ENCODE measurements at places on chromosomes 1 and 21. TPM values are rescaled to one million over a fixed set of nuclear protein-coding genes. Genes with fewer than 3 reads are reported as not detected.

The FAM131C gene
- 3.0 TPM for total RNA-seq

The MAP3K6 gene
- 53.1 TPM for total RNA-seq

GRCh38 chr1:198254948-198255347, 98.2 kb downstream of the NEK7 start:
- no peak for DNase-seq

DNA sequence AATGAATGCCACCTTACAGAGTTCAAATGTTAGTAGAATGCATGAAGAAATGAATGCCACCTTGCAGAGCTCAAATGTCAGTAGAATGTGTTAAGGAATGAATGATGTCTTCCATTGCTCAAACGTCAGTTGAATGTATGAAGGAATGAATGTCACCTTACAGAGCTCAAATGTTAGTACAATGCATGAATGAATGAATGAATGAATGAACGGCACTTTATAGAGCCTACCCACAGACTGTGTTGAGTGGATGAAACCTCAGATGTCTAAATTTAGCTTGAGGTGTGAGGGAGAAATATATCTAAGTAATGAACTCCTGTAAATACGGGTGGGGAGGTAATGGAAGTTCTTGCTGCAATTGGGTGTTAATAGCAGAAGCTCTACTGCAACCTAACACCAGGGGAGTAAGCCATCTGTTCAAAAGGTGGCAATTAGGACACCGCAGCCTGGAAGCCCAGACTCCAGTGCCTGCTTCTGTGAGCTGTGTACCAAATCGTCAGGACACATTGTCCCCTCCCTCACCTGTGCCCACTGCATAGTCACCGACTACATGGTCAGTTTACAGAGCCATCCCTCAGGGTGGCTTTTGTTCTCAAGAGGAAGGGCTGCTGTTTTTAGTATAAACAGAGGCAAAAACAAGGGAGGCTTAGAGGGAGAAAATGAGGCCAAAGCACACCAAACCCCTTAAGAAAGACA, 26.7 kb downstream of the SUSD4 start:
- no peak for DNase-seq

- DNase-seq: no peak
Observed at GRCh38 chr1:81030441-81030840, 770.3 kb upstream of the ADGRL2 start.

GRCh38 chr1:10874351-10874750, 77.9 kb upstream of the CASZ1 start:
- DNase-seq: no peak

Measured in cardiac septum (tissue), 1 donor.